ENCODE measurements at places on chromosomes 7 and 10. TPM values are rescaled to one million over a fixed set of nuclear protein-coding genes. Genes with fewer than 3 reads are reported as not detected.

The UPK3BL2 gene
- 22.5 TPM for total RNA-seq

The TLX1 gene
- not detected for total RNA-seq

The COL13A1 gene
- total RNA-seq: 299 TPM

The CTAGE4 gene
- 1.6 TPM for total RNA-seq

The ACSL5 gene
- total RNA-seq: not detected

The TIAL1 gene
- 46.6 TPM for total RNA-seq

The TAS2R5 gene
- total RNA-seq: 0.26 TPM

The UPK3B gene
- 3.0 TPM for total RNA-seq

The CSGALNACT2 gene
- 3.9 TPM for total RNA-seq

The PRKCQ gene
- not detected for total RNA-seq

The CLRN3 gene
- not detected for total RNA-seq

The LRRC18 gene
- not detected for total RNA-seq

The LIPK gene
- not detected for total RNA-seq

The CUZD1 gene
- 0.40 TPM for total RNA-seq

The CABCOCO1 gene
- not detected for total RNA-seq

The PSD gene
- 0.23 TPM for total RNA-seq

The EPHA1 gene
- 46.4 TPM for total RNA-seq

The HMX2 gene
- not detected for total RNA-seq

The CPA4 gene
- 10.1 TPM for total RNA-seq

The ACSM6 gene
- not detected for total RNA-seq

The SLC25A13 gene
- 14.6 TPM for total RNA-seq

The ZFAND2A gene
- 11.7 TPM for total RNA-seq

The CXCL12 gene
- 0.12 TPM for total RNA-seq

The MSMB gene
- not detected for total RNA-seq

The FOXI2 gene
- total RNA-seq: not detected

The NPFFR1 gene
- total RNA-seq: not detected

The HERPUD2 gene
- 11.5 TPM for total RNA-seq

Data from PC-3 (cell line).